Stimulated activated CD8-positive, alpha-beta memory T cell treated with anti-CD3 and anti-CD28 coated beads, Interleukin-4, amount 100 ng/mL, for 1 hour (primary cell): ENCODE measurements at places on chromosomes 12 and 14.

- no peak for DNase-seq
Observed at GRCh38 chr14:59103396-59103795, 85.1 kb upstream of the DAAM1 start.

GRCh38 chr12:105876396-105876927, 262.3 kb downstream of the NUAK1 start:
- DNase-seq, result no peak

GRCh38 chr12:3116106-3116844, 39.1 kb downstream of the TSPAN9 start:
- DNase-seq, result no peak

GRCh38 chr14:71967704-71968103, 35.5 kb downstream of the RGS6 start:
- DNase-seq, result no peak

- no peak for DNase-seq
Observed at GRCh38 chr12:33602515-33602914, 162.9 kb upstream of the SYT10 start.

DNA sequence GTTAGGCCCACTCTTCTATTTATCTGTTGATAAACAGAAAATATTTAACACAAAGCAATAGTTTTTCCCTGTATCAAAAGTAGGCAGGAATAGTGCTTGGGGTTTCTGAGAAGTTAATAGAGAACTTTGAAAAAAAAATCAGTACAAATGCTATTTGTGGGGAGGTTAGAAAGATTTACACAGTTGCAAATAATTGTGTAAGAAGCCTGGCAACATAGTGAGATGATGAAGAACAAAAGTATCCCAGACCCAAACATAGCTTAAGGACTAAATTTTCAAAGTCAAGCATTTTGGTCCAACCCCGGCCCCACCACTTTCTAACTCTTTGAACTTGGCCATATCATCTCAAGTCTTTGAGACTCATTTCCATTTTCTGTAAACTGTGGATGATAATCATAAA, 687.5 kb upstream of the TMEM132C start:
- DNase-seq, result no peak

- DNase-seq, result no peak
Observed at GRCh38 chr14:21074398-21075272, 4.5 kb downstream of the ARHGEF40 start.

GRCh38 chr14:66495218-66496098, 9.3 kb downstream of the CCDC196 start:
- peak; percentile 6 for DNase-seq

DNA sequence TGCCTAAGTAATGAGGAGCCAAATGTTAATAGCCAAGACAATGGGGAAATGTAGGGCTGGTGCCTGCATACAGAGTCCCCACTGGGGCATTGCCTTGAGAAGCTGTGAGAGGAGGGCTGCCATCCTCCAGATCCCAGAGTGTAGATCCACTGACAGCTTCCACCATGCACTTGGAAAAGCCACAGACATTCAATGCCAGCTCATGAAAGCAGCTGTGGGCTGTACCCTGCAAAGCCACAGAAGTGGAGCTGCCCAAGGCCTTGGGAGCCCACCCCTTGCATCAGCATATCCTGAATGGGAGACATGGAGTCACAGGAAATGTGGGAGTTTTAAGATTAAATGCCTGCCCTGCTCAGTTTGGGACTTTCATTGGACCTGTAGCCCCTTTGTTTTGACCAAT, 244.7 kb downstream of the BTG1 start:
- no peak for DNase-seq

DNA sequence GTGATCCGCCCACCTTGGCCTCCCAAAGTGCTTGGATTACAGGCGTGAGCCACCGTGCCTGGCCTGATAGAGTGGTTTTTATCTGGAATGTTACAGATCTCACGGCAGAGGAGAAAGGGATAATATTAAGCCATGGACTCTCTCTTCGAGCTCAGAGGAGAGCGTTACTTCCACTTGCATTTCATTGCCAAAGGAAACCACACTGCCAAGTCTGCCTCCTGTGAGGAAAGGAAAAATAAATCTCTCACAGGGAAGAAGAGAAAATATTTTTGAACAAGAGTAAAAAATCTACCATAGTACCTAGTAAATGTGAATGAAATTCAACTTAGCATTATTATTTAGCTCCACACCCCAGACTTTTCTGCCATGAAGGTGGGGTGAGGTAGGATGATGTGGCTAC, 319.2 kb upstream of the PRICKLE1 start:
- DNase-seq, result no peak

DNA sequence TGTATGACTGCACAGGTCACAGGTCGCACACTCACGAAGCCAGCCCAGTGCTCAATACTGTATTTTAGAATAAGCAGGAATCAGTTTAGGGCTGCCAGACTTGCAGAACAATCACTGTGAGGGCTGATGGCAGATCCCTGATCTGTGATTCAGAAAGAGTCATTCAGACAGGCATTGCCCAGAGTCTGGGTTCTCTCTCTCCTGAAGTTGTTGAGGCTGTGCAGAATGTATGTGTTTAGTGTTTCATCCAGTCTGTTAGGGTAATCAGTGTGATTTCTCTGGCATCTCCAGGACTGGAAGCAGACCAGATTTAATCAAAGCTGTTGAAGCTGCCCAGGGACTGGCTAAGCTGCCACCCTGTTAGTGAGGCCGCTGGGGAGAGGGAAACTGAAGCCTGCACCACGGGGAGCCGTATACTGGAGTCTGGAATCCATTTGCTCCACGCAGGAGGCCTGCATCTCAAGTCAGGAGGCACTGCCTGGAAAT, 69.3 kb downstream of the ETV6 start:
- DNase-seq, result no peak

DNA sequence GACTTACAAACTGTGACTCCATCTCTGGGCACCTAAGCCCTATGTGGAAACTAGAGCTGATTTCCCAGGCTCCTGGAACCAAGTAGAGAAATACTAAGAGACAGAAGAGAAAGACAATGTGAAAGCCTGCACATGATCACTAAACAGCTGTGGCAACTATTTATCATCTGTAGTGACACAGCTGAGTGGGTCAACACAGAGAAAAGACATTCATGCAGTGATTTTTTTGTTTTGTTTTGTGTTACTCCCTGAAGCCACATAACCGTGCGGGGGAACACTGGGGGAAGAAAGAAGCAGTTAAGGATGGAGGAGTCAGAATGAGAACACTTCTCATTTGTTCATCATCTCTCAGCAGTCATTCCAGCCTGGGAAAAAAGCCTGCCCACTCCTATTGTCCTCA, 1.5 kb downstream of the PRR4 start:
- no peak for DNase-seq

DNA sequence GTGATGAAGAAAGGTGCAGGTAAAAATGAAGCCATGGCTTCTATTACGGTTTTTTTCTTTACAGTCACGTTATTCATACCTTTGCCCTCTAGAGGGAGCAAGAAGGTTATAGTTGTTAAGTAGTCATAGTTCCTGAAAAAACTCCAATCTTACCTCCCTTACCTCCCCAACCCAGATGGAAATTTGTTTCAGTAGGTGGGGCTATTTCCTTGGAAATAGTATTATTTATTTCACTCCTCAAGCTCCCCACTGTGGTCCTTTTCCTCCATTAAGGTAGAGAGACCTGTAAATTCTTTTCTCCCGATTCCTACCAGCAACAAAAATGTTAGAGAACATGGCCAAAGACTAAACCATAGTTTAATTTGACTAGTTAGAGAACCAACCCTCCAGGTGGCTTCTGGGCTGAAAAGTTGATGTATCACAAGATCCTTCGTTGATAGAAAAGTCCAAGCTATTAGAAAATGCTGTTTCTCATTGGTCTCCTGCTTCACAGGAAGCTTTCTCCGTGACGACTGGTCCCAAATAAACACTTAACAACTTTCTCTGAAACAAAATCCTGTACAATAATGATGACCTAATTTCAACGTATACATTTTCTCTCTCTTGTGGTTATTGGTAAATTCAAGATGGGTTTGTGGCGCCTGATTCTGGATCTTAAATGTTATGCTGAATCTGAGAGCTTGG, 43.5 kb downstream of the TMX1 start:
- no peak for DNase-seq

GRCh38 chr14:47454025-47454424, 221.4 kb downstream of the MDGA2 start:
- DNase-seq, result no peak

DNA sequence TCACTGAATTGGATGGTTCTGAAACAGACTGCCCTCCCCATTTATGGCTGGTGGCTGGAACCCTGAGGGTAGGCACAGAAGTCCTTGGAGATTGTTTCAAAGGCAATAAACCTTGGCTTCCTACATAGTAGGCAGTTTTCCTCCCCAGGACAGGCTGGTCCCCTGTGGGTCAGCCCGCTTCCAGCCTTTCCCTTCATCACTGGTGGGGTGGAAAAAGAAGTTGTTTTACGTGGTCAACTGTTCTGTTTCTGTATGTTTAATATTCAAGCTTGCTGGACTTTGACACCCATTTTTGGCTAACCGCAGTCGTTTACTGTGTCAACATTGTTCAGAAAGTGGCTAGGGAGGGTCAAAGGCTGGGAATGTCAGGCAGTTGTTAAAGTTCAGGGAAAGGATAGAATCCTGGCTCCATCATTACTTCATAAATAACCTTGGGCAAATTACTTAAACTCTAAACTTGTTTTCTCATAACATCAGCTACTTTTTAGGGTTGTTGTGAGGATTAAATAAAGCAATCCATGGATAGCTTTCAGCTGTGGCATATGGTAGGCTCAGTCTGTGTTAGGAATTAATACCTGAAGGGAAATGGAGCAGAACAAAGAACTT, 2.4 kb downstream of the KLHDC2 start:
- DNase-seq, result no peak

- DNase-seq, result no peak
Observed at GRCh38 chr14:96062506-96062905, 23.3 kb downstream of the C14orf132 start.

- no peak for DNase-seq
Observed at GRCh38 chr14:24411443-24412389, 12.9 kb downstream of the NYNRIN start.

DNA sequence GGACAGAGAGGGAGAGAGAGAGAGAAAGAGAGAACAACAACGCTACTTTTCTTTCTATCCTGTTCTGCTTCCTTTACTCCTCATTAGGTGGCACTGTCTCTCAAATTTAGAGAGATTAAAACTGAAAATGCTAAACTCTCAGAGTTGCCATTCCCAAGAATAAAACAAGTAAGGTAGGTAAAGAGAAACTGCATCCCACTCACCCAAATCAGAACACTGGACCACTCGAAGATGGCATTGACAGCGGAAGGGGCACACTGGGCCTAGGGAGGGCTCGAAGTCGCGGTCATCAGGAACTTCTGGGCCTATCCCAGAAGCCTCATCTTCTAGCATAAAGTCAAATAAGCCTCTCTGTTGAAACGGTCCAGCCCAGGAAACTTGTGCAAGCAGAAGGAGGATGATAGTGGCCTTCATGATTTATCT, 4.5 kb downstream of the DCN start:
- DNase-seq, result no peak

- no peak for DNase-seq
Observed at GRCh38 chr12:25495331-25496097, 57.6 kb downstream of the LMNTD1 start.

DNA sequence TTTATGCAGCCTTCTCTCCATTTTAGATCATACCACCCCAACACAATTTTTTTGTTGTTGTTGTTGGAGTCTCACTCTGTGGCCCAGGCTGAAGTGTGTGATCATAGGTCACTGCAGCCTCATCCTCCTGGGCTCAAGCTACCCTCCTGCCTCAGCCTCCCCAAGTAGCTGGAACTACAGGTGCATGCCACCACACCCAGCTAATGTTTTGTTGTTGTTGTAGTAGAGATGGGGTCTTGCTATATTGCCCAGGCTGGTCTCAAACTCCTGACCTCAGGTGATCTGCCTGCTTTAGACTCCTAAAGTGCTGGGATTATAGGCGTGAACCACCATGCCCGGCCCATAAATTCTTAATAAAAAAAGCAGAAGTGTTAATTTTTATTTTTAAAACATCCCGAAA, 111.6 kb downstream of the PLXNC1 start:
- no peak for DNase-seq

GRCh38 chr14:99590746-99591555, 13.1 kb downstream of the CCDC85C start:
- no peak for DNase-seq

- DNase-seq, result no peak
Observed at GRCh38 chr12:10397296-10397695, 7.5 kb upstream of the KLRK1 start.

- no peak for DNase-seq
Observed at GRCh38 chr14:92099802-92100201, 6.6 kb downstream of the ATXN3 start.

DNA sequence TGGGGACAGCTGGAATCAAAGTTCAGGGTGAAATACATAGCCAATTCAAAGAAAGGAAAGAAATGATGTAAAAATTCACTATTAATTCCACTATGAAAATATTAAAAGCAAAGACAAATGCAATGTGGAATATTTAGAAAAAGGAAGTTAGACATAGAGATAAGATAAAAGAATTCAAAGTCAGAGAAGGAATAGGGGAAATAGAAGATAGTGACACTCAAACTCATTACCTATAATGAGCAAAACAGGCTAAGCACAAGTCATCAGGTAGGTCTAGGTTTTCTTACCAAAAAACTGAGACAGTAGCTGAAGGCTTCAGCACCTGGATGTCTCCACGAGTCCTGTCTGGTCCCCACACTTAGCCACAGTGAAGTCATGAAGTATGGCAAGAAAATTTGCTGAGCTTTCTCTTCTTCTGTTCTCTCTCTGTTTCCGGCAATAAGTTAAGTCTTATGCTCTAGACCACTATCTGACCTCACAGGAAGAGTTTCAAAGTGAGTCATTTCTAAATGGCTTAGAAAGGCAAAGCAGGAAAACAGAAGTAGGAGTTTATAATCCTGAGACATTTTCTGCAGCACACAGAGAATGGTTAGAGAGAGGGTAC, at the start of gene C3AR1:
Gene C3AR1 (minus strand): TSS at position 369 of the 604 bp plus-strand sequence. CDS start 6,174 bp downstream, outside the sequence.
- no peak for DNase-seq

DNA sequence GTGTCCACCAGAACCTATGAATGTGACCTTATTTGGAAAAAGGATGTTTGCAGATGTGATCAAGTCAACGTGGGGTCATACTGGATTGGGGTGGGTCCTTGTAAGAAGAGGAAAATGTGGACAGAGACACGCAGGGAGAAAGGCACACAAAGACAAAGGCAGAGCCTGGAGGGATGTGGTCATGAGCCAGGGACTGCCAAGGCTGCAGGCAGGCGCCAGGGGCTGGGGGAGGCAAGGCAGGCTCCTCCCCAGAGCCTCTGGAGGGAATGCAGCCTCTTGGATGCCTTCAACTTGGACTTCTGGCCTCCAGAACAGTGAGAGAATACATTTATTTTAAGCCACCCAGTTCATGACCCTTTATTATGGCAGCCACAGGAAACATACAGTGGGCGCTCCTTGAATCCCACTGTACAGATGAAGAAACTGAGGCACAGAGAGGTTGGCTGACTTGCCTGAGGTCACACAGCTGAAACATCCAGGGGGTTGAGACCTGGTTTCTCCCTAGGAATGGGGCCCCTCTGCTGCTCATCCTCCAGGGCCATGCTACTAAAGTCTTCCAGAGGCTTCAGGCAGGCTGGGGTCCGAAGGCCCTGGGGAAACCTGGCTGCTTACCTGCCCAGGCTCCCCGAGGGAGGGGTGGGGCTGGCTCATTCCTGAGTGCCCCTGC, 99.7 kb downstream of the RFLNA start:
- no peak for DNase-seq
